ENCODE measurements at places on chromosomes 3 and 15.

- DNase-seq = no peak
Measured at GRCh38 chr15:56760186-56760585, 26.9 kb upstream of the ZNF280D start.

DNA sequence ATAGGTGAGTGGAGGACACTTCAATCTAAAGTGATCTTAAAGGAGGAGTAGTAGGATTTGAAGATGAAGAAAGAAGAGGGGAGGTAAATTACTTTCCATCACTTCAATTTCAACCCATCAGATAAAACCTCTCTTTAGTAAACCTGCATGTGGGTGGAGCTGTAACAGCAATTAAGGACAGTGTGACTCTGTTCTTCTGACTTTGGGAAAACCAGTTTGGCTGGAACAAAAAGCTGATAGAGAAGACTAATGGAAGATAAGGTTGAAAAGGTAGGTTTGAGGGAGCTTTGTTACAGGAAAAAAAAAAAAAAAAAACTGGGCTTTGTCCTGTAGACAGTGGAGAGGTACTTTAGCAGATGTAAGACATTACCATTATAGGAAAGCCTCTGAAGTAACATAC lies 4.5 kb upstream of the GSK3B start:
- no peak for DNase-seq

DNA sequence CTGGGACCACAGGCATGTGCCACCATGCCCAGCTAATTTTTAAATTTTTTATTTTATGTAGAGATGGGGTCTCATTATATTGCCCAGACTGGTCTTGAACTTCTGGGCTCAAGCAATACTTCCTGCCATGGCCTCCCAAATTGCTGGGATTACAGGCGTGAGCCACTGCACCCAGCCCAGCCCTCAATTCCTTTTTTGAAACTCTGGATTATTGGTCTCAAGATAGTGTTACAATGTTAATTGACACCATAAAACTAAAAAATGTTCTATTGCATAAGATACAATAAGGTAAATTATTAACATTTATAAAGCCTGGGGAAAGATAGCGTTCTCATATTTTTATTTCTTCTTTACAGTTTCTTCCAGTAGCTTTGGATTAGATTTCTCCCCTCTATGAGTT lies 3.9 kb upstream of the NFKBIZ start:
- no peak for DNase-seq

GRCh38 chr15:56918046-56918938 lies at the start of gene TCF12:
TSS of gene TCF12 (plus strand) at chr15:56918644. CDS start at chr15:56919914, 1,270 bp downstream.
- peak; percentile 92 for DNase-seq

DNA sequence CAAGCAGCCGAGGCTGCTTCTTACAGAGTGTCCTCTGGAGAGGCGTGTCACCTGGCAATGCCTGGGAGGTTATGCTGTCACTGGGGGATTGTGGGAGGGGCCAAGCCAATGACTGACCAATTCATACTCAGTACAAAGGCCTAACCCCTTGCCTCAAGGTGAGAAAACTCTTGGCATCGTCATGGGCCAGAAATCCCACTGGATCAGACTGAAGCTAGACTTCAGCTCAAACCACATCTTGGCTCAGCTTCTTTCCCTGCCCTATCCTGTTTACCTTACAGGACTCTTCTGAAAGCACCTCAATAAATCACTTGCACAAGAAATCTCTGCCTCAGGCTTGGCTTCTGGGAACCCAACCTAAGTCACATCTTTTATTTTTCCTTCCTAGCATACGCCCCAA lies 9.5 kb downstream of the ANAPC13 start:
- no peak for DNase-seq

Measured in frontal cortex (tissue), 4 donors.